ENCODE measurements at places on chromosomes 13 and 19. TPM values are rescaled to one million over a fixed set of nuclear protein-coding genes. Genes with fewer than 3 reads are reported as not detected.

The KIR2DL1 gene
- not detected for total RNA-seq

The F2RL3 gene
- 1.0 TPM for total RNA-seq

The PGLYRP1 gene
- total RNA-seq, result not detected

The SIGLEC9 gene
- 2.9 TPM for total RNA-seq

The CCDC70 gene
- total RNA-seq, result not detected

The ZNF284 gene
- 2.3 TPM for total RNA-seq

The COL5A3 gene
- total RNA-seq, result 19.1 TPM

The SPC24 gene
- 0.56 TPM for total RNA-seq

The SCN1B gene
- total RNA-seq, result 86.0 TPM

The PEG3 gene
- total RNA-seq, result 12.8 TPM

The VSTM1 gene
- total RNA-seq, result not detected

The LIN7B gene
- 23.6 TPM for total RNA-seq

The CRB3 gene
- not detected for total RNA-seq

The FCHO1 gene
- total RNA-seq, result 1.6 TPM

The LSR gene
- 4.7 TPM for total RNA-seq

The RASIP1 gene
- total RNA-seq, result 19.0 TPM

The DNAJB1 gene
- total RNA-seq, result 69.5 TPM

The CILP2 gene
- 0.31 TPM for total RNA-seq

The FLT1 gene
- 31.0 TPM for total RNA-seq

The SLC7A1 gene
- 12.0 TPM for total RNA-seq

The KLK4 gene
- total RNA-seq, result not detected

The NPAS1 gene
- 0.33 TPM for total RNA-seq

The OR10H4 gene
- not detected for total RNA-seq

The SIAH3 gene
- total RNA-seq, result not detected

The OR4F17 gene
- not detected for total RNA-seq

The ZNF615 gene
- 13.0 TPM for total RNA-seq

The CDX2 gene
- not detected for total RNA-seq

The MLNR gene
- not detected for total RNA-seq

The FBN3 gene
- not detected for total RNA-seq

The ZNF726 gene
- 0.51 TPM for total RNA-seq

The KLK13 gene
- not detected for total RNA-seq

The ATXN8OS gene
- not detected for total RNA-seq

The PIAS4 gene
- total RNA-seq, result 12.3 TPM

The FGF21 gene
- total RNA-seq, result not detected

The ETV2 gene
- not detected for total RNA-seq

The TMC4 gene
- total RNA-seq, result 1.0 TPM

The RYR1 gene
- total RNA-seq, result 0.80 TPM

The MYPOP gene
- total RNA-seq, result 14.1 TPM

The FCAR gene
- total RNA-seq, result not detected

The APOC1 gene
- total RNA-seq, result 3.1 TPM

The NPHS1 gene
- total RNA-seq, result not detected

The LIM2 gene
- total RNA-seq, result not detected

The KL gene
- 1.3 TPM for total RNA-seq

The RETN gene
- total RNA-seq, result 0.78 TPM

The SLC44A2 gene
- total RNA-seq, result 145 TPM

The ZSCAN4 gene
- 0.23 TPM for total RNA-seq

The SHISA7 gene
- not detected for total RNA-seq

The ZNF285 gene
- total RNA-seq, result 2.7 TPM

The ZNF558 gene
- 14.7 TPM for total RNA-seq

The ZNF582 gene
- total RNA-seq, result 3.6 TPM

The ZNF225 gene
- total RNA-seq, result 3.9 TPM

The ACER1 gene
- not detected for total RNA-seq

The ZNF536 gene
- 6.5 TPM for total RNA-seq

The HSD17B14 gene
- 4.0 TPM for total RNA-seq

The C19orf73 gene
- total RNA-seq, result 1.5 TPM
